ENCODE measurements at places on chromosomes 6 and 20.
A peak's percentile ranks its signal among the peaks of the same experiment; 100 is the strongest.

- no peak for DNase-seq
Observed at GRCh38 chr20:45933266-45934045, 1.0 kb upstream of the PCIF1 start.

DNA sequence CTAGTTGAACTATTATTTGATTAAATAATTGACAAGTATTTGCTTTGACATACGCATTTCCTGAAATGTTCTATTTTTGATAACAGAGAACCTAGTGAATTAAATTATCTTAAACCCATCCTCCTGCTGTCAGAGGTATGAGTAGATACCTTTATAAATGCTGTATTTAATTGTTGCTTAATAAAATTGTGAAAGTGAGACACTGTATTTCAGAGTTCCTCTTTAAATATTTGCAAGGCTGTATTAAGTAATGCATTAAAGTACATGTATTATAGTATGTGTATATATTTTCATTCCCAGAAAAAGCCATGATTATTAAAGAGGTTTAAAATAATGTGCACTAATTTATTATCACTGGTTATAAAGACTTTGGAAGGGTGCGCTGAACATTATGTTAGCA lies 483.8 kb downstream of the TFAP2B start:
- DNase-seq: no peak

GRCh38 chr6:35893246-35893645 lies 27.7 kb downstream of the SRPK1 start:
- no peak for DNase-seq

GRCh38 chr20:57958050-57958420 lies 248.2 kb upstream of the PMEPA1 start:
- no peak for DNase-seq

- DNase-seq: no peak
Observed at GRCh38 chr6:16713597-16713996, 47.7 kb downstream of the ATXN1 start.

DNA sequence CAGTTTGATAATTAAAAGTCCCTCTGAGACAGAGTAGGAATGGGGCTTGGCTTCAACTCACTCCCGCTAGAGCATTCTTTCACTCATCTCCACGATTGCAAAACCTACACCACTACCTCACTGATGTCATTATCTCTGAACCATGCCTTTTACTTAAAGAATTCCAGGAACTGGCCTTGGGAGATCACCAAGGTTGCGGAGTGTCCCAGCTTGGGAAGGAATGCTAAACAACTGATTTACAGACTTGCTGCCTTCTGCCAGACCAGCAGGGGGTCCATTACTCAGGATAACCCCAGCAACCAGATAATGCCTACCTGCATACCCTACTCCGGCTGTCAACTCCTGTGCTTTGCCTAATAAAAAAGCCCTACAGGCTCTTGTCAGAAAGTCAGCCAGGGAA lies 102.2 kb upstream of the RALGAPA2 start:
- no peak for DNase-seq

DNA sequence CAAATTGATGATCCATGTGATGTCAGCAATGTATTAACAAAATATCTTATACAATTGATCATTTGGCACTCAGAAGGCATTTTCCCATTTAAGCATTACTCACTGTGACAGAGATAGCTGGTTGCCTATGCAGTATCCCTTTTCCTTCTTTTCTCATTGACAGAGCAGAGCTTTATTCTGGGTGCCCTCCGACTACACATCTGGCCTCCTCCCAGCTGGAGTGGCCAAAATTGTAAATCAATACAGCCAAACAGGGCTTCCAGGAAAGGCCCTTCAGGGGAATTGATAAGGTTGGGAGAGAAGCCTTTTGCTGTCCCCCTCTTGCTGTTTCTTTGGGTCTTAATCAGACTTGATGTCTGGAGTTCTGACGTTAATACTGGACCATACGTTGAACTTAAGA lies 9.6 kb upstream of the BLOC1S5 start:
- no peak for DNase-seq

DNA sequence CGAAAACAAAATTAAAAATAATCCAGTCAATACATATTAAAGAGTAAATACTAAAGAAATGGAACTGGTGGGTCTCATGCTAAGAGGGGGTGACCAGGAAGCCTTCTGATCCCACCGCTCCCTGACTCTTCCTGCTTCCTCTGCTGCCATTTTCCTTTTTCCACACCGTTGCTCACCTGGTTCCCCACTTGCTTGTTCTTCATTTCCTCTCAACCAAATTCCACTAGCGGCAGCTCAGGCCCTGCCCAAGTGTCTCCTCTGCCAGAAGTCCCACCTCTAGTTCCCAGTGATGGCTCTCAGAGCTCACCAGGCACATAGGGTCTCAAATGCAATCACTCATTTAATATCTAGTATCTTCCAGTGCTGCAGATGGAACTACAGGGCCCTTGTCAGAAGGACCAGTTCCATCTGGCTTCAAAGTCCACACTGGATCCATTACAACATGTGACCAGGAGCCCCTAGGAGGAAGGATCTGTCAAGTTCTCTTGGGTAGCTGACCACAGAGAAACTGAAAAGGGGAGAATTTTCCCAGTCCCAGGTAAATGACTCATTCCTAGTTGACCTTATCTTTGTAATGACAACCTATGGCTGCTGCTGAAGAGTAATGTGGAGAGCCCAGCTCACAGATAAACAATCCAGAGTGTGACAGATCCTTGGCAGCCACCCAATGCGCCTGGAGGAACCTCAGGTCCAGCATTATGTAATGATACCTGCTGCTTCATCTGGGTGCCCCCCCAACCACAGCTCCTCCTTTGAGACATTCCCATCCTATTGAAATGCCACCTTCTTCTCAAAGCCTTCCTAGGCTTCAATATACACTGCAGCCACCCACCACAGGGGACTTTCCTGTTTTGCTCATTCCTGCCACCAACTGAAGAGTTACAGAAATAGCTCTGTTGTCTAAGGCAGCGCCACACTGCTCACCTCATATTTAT lies 38.2 kb downstream of the ELMO2 start:
- no peak for DNase-seq

DNA sequence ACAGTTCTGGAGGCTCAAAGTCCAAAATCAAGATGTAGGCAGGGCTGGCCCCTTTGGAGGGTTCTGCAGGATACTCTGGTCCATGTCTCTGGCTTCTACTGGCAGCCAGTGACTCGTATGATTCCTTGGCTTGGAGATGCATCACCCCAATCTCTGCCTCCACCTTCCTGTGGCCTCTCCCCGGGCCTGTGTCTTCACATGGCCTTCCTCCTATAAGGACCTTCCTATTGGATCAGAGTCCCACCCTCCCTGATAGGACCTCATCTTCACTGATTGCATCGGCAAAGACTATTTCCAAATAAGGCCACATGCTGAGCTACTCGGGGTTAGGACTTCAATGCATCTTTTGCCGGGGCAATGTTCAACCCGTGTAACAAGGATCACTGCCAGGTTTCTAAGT lies 509.0 kb downstream of the CD83 start:
- DNase-seq: no peak

GRCh38 chr6:143695130-143695968 lies 17.6 kb downstream of the PHACTR2 start:
- DNase-seq: no peak

GRCh38 chr20:9608639-9609340 lies 94.4 kb downstream of the LAMP5 start:
- no peak for DNase-seq

DNA sequence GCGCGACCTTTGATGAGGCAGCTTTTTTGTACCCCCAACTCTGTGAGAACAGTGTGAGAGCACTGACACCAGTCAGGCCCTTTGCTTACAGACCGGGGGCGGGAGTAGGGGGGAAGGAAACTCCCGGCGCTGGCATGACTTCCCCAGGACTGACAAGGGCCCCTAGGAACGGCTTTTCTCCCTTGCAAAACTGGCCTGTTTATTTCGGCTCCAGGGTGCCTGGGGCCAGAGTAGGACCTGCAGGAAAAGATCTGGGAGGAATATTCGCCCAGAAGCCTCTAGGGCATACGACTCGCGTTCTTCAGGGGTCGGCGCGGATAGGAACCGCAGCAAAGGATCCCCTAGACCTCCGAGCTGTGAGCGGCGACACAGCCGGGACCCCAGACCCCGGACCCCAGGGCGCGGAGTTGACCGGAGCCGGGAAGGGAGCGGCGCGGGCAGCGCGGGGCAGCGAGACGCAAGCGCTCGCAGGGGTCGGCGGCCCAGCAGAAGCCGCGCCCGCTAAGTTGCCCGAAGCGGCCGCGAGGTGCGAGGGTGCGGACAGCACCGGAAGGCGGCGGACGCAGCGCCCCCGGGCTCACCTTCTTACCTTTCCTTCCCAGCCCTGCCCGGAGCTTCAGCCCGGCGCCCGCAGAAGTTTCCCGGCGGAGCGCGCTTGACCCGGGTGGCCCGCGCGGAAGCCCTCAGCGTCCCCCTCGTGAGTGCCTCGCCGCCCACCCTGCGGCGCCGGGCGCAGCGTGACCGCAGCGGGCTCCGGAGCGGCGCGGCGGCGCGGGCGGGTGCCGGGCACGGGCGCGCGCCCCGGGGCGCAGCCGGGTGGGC lies at the start of gene POPDC3:
TSS of gene POPDC3 (minus strand) at position 771 of the 822 bp plus-strand sequence. CDS start 18,105 bp downstream, outside the sequence.
- no peak for DNase-seq

DNA sequence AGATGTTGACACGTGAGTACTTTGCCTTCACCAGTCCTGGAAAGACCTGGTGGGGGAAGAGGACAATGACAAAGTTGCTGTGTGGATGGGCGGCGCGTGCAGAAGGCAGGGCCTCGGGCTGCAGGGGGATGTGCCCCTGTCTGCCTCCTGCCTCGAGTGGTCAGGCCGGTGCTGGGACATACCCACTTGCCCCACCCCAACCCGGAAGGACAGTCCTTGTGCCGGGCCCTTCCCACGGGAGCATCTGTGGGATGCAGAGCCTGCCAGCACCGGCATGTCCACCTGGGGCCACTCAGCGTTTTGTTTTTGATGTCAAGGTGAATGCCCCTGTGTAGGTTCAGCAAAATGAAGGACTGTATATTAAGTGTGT lies 60.5 kb upstream of the BHLHE23 start:
- DNase-seq: no peak

DNA sequence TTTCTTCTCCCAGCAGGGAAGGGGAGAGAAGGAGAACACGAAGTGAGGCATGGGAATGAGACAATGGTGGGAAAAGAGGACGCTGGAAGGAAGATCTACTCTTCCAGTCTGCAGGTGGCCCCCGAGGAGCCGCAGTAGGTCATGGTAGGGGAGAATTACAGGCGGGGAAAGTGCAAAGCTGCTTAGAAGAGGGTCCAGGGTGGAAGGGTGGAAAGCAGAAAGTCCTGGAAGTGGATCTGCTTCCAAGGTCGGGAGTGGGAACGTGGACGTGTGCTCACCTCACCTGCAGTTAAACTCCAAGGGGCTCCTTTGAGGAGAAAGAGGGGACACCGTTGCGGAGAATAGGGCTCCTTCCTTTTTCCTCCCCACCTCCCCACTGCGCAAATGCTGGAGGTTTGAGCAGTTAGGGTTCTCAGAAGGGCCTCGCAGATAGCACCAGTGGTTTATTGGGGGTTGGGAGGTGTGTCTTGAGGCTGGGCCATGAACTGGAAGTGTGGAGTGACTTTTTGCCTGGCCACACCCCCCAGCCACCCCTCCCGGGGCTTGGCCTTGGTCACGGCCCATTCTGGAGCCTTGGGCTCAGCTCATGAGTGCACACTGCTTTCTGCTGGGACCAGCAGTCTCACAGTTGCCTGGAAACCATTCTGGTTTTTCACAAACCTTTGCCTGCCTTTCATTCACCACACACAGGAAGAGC lies 100.4 kb upstream of the MLN start:
- peak; percentile 18 for DNase-seq

DNA sequence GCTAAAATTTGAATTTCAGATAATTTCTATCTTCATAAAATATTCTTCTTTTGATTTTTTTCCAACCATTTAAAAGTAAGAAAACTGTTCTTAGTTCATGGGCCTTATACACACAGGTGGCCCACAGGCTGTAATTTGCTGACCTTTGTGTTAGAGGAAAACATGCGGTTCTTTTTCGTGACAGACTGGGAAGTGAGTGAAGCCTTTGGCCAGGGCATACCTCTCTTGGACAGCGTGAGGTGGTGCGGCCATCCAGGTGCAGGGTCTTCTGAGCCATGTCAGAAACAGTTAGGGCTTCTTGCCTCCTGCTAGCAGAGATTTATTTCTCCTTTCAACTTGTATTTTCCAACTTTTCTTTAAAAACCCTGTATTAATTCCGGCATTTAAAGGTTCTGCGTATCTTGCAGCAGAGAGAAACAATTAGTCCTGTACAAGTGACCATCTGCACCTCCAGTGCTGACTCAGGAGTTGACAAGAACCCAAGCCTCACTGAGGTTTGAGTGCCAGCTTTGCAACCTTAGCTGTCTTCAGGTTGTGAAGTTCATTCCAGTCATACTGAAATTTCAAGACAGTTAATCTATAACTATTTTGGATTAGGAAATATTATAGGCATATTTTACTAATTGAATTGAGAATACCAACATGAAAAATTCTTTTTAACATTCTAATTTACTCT lies 177.8 kb downstream of the LY86 start:
- no peak for DNase-seq

- DNase-seq: no peak
Observed at GRCh38 chr6:24197892-24198291, 71.9 kb downstream of the NRSN1 start.

DNA sequence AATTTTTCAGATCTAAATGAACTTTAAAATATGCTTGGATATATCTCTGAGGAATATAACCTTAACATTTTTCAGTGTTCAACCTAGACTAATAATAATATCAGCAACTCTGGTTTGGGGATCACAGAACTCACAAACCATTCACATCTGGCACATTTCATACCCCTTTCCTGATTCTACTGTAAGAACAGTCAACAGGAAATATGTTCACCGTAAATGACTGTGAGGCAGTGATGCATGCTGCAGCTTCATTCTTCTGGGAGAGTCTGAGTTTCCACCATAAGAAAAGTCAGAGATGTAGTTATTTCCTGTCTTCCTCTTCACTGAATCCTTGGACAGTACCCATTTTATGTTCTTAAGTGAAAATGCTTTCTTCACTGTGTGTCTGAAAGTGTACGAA lies 134.2 kb upstream of the IFNGR1 start:
- no peak for DNase-seq

DNA sequence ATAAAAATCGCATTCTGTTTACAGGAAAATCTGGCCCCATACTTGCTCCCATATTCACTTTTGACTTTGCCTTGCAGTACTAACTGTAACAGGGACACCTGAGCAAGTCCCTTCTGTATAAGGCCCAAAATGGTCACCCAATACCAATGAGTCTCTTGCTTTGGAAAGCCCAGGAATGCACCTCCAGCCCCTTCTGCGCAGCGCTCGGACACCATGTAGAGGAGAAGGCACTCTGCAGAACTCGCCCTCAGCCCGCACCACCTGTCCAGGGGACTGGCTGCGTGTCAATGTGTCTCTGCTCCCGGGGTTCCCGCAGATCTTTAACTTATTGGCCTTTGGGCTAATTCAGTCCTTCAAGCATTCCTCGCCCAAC lies 746 bp upstream of the PRND start:
- no peak for DNase-seq

DNA sequence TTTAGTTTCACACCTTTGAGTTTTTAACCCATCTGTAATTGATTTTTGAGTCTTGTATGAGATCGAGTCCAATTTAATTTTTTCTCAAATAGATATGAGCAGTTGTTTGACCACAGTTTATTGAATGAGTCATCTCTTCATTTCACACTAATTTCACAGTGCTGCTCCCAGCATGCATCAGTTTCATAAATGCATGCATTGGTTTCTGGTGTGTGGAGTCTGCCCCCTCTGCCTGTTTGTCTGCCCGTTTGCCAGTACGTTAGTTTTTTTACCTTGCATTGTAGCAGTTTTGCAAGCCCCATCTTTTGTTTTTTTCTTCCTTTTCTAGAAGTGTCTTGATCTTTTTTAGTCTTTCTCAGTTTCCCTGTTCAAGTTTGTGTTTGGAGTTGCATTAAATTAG lies 11.9 kb downstream of the SLX4IP start:
- no peak for DNase-seq

- no peak for DNase-seq
Observed at GRCh38 chr6:4491501-4492260, 284.5 kb upstream of the CDYL start.

GRCh38 chr6:51528556-51528955 lies 558.9 kb downstream of the PKHD1 start:
- no peak for DNase-seq

Data from stimulated activated CD4-positive, alpha-beta T cell treated with anti-CD3 and anti-CD28 coated beads, Interleukin-1b, Interleukin-23, amount 100 ng/mL, for 1 hour (primary cell).